Right cardiac atrium (tissue), 5 donors: ENCODE measurements at places on chromosomes 7 and 10. TPM values are rescaled to one million over a fixed set of nuclear protein-coding genes. Genes with fewer than 3 reads are reported as not detected.

- peak; percentile 50 for DNase-seq
Observed at GRCh38 chr10:102763037-102763607, 19.4 kb downstream of the WBP1L start.

DNA sequence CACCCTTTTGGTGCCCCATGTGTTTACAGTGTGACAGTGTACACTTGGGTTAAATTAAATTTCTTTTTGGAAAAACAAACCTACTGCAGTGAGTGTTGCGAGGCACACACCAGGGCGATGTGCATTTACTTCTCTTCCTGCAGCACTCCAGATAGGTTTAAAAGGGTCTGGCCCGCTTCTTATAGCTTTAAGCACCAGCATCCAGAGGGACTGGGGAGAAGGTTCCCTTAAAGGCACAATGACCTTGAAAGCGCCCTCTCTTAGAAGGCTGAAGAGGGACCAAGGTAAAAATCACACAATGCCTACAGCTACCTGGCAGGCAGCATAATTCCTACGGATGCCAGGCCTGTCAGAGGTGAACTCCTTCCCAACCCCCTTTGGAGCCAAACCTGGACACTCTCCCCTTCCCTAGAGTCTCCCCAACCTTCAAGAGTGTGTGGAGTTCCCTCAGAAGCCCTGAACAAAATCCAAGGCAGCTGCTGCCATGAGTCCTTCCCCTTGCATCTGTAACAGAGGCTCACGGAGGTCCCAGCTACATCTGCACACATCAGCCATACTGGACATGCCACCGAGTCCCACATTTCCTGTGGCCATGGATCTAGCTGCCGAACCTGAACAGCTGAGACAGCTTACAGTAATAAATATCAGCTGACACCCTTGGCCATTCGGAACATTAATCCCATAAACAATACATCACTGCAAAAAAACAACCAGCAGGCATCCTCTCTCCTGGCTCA is 33.2 kb downstream of the TRIM8 start:
- no peak for DNase-seq

The ERLIN1 gene
- 9.2 TPM for total RNA-seq

The STEAP4 gene
- 56.1 TPM for total RNA-seq

DNA sequence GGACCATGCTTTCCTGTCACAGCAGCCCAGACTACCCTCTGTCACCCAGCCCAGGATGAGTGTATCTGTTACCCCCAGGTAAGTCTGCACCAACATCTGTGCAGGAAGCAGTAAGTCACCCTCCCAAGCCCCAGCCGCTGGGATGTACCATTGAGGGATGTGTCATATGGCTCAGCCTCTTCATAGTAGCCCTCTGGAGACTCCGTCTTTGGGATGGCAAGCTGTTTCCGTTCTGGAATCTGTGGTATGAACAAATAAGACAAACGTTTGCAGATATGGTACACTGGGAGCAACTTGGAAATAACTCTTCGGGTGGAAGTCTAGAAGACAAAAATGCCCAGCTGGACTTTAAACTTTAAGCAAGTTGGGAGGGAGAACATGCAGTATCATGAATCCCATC is 81.3 kb downstream of the AFAP1L2 start:
- DNase-seq = no peak

DNA sequence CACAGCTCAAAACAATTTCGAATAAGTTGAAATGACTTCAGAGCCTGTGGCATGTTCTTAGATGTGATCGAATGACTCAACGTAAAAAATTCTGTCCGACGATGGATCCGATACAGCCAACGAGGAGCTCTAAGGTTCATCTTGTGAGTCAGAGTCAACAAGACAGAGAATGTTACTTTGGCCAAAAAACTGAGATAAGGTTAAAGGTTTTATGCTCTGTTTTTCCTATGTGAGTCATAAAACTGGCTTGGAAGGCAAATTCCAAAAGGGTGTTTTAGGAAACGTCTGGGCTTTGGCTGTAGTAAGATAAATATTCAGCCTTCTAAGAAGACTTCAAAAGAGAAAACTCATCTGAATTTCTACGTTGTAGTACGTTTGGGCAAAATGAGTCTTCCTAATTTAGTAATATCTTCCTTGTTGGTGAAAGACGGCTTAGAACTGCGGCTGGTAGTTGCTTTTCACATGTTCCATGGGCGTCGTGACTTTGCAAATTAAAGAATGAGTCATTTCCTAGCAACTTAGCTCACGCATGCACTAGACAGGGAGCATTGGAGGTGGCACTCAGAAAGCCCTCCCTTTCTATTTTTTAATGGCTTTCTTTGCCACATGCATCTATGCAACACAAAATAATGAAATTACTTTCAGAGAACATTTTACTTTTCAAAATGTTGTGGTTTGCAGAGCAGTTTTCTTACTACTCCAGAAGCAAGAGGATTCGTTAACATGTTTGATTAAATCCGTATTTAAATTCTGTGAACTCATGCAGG is 28.2 kb downstream of the PFKP start:
- DNase-seq = peak; percentile 48

- DNase-seq = no peak
Observed at GRCh38 chr10:21733710-21734109, 199.7 kb downstream of the MLLT10 start.

GRCh38 chr10:130802301-130802700 is 509.2 kb downstream of the TCERG1L start:
- no peak for DNase-seq

The SPDYE11 gene
- not detected for total RNA-seq

DNA sequence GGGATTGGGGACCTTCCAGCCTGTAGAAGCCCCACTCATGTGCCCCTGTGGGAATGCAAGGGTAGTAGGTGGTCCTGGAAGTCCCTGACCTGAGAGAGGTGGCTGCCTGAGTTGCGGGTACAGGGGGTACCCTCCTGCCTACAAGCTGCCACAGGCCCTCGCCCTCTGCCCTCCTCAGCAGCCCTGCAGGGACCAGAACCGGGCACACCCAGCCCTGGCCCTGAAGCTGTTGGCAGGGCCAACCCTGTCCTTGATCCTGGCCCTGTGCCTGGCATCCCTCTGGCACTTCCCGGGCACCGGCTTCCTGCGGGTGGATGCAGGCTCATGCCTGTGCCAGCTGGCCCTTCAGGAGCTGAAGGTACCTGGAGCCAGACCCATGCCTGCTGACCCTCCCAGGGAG is 54.9 kb upstream of the ELN start:
- no peak for DNase-seq

GRCh38 chr10:131363416-131363815 is 51.9 kb upstream of the TCERG1L start:
- no peak for DNase-seq

The BMPER gene
- 6.9 TPM for total RNA-seq

The EN2 gene
- not detected for total RNA-seq

GRCh38 chr10:116766837-116767634 is 24.7 kb upstream of the HSPA12A start:
- peak; percentile 45 for DNase-seq

The ZNF32 gene
- 65.4 TPM for total RNA-seq

- DNase-seq = no peak
Observed at GRCh38 chr10:11011984-11012383, 5.7 kb upstream of the CELF2 start.

- DNase-seq = no peak
Observed at GRCh38 chr10:22679608-22680007, 34.8 kb downstream of the PIP4K2A start.

DNA sequence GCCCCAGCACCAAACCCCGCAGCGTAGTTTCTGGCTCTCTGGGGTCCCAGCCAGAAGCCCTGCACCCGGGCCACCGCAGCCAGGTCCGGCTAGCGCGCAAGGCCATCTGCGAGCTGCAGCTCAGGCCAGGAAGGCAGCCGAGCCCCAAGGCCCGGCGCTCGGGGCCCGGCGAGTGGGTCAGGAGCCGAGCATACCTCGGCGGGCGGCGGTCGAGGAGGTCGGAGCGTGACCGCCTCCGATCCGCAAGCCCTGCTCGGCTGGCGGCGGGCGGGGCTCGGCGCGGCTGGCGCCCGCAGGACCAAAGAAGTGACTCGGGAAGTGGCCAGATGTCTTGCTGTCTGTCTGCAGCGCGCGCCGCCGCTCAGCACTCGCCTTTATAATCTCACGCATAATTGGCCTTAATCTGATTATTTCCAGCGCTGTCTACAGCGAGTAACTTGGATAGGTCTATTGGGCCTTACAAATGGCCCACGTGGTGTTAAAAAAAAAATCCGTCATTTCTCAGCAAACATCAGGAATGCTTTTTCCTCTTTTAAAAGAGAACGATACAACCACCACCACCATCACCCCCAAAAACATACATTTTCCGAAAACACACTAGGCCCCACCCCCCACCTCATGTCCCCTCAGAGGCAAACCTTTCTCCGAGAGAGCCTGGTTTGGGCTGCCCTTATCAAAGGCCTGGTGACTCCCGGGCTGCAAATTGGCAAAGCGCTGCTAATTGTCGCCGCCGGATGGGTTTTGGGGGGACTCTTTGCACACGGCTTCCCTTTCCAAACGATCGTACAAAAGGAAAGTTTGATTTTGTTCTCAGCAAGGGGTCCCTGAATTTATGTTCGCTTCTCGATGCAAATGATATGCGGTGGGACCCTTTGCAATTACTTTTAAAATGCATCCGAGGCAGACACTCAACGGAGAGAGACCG is at the start of gene DRGX:
Gene DRGX, minus strand, starts transcription at position 349 of the 925 bp plus-strand sequence. CDS start 649 bp downstream, outside the sequence.
- no peak for DNase-seq

DNA sequence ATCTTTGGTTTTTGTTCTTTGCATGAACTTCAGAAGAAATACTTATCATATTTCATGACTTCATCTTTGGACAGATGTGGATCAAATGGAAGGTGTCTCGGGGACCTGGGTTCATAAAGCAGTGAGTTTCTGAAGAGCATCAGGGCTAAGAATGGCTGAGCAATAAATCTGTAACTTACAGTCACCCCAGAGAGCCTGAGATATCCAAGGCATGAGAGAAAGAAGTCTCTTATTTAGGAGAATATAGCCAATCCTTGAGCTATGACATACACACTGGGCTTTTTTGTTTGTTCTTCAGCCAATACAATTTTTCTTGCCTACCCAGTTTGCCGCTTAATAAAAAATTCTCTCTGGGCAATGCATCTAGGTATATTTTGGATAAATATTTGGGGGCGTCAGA is 252.6 kb upstream of the INHBA start:
- no peak for DNase-seq

The PNLIPRP2 gene
- total RNA-seq = not detected

DNA sequence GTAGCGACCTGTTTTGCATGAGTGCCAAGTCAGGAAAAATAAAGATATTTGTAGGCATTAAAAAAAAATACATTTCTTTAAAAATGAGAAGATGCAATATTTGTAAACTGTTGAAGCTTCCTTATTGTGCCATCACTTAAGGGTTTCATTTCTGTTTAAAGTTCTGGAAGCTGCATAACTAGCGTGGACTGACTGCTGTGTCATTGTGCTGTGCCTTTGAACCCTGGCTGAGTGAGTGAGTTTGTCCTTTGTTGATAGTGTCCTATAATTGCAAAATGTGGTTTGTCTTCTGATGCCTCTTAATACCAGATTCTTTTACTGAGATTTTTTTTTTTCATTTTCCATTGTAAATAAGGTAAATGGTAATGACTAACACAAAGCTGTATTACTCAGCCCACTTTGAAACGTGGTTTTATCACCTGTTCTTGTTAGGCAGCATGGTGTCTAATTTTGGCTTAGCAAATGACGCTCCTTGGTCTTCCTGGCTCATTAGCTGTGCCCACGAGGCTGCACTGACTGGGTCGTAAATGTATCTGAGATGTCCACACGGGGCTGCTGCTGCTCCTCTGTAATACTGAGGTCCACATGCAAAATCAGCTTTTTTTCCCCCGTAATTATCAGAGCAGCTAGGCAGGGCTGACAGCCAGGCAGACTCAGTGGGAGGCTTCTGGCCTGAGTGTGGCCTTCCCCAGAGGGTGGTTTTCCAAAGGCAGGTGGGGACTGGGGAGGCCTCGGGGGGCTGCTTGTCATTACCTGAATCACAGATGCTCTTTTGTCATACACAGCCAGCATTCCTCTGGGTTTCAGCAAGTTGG is 14.8 kb downstream of the ZSCAN25 start:
- no peak for DNase-seq

- DNase-seq = no peak
Observed at GRCh38 chr10:22534849-22535604, 179.4 kb downstream of the PIP4K2A start.

DNA sequence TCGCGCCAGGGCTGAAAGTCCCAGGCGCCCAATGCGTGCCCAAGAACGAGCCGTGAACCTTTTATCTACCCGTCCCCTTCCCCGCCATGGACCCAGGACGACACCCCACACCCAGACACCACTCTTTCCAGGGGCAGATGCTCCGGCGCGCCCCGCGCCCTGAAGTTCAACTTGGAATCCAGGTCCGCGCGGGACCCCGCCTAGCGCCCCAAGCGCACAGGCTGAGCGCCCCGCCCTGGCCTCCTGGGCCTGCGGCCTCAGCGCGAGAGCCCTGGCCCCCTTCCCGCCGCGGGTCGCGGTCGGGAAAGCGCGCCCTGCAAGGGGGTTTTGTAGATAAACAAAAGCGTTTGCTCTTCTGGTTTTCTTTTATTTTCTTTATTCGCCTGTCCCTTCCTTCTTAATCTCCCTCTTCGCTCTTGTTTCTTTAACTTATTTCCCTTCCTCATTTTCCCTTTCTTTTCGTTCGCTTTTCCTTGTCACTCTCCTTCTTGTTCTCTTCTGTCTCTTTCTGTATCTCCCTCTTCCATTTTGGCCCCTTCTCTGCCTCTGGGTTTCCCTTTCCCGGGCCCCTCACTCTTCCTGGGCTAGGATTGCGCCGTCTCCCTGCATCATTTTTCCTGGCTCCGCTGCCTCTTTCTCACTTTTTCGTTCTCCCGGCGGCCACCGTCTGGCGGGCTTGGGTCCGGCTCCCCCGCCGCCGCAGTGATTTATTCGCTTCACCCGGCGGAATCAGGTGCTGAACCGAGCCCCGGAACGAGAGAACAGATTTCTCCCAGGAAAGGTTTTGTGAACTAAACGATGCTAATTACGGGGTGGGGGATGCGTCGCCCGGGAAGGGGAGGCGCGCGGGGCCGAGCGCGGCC is 15.3 kb upstream of the PAX2 start:
- DNase-seq = no peak

The TMEM270 gene
- not detected for total RNA-seq

DNA sequence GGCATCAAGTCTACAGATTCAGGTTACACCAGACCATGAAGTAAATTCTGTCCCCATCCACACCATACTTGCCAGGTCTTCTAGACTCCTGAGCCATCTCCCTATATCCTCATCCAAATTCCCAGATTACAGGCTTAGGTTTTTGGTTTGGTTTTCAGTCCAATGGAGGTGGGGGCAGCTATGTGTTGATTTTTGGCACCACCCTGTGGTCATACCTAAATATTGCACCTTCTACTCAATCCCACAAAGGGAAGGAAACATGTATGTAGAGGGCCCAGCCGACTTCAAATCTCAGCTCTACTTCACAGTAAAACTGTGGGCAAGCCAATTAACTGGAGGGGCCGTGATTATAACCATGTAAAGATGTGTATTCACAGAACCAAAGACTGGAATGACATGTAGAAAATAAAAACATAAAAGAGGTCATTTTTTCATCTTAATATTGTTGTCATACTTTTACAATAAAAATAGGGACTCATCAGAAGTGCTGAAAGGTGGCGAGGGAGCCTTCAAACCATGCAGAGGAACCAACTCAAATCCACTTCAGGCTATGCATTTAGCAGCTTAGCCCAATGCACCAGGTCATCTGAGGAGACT is 19.8 kb downstream of the ERCC6 start:
- no peak for DNase-seq

The PPP2R2D gene
- total RNA-seq = 38.2 TPM
